A549 treated with ZK216348 at 1 μM for 4 hours (cell line): ENCODE measurements at places on chromosomes 1 and 21. TPM values are rescaled to one million over a fixed set of nuclear protein-coding genes. Genes with fewer than 3 reads are reported as not detected.

The POTED gene
- total RNA-seq, result not detected in 5 replicates

The ZBTB8B gene
- total RNA-seq, result not detected in 5 replicates

The CD247 gene
- total RNA-seq, result 0.21 to 0.42 TPM (median 0.31 TPM) in 5 replicates

The CCDC24 gene
- 6.3 to 9.9 TPM (median 7.6 TPM) in 5 replicates for total RNA-seq

The FCGR3A gene
- not detected in 5 replicates for total RNA-seq

The CFHR5 gene
- not detected in 5 replicates for total RNA-seq

The NOS1AP gene
- total RNA-seq, result 0.18 to 0.76 TPM (median 0.42 TPM) in 5 replicates

The C1orf94 gene
- not detected in 5 replicates for total RNA-seq

The SDE2 gene
- total RNA-seq, result 6.4 to 9.6 TPM (median 8.4 TPM) in 5 replicates

The EPHB2 gene
- total RNA-seq, result 29.6 to 56.9 TPM (median 45.9 TPM) in 5 replicates

The IQGAP3 gene
- 12.3 to 21.4 TPM (median 19.1 TPM) in 5 replicates for total RNA-seq

The CACNA1E gene
- not detected in 5 replicates for total RNA-seq

The TTLL10 gene
- total RNA-seq, result not detected in 5 replicates

The ZSCAN20 gene
- total RNA-seq, result 1.6 to 2.4 TPM (median 1.9 TPM) in 5 replicates

The RAB4A gene
- total RNA-seq, result 39.0 to 52.3 TPM (median 49.7 TPM) in 5 replicates

The PPFIA4 gene
- 0.38 to 1.4 TPM (median 0.64 TPM) in 5 replicates for total RNA-seq

The KRTAP19-5 gene
- not detected in 5 replicates for total RNA-seq

The CELA3B gene
- total RNA-seq, result not detected in 5 replicates

The RIMS3 gene
- total RNA-seq, result 0.75 to 1.3 TPM (median 1.2 TPM) in 5 replicates
